ENCODE measurements at places on chromosomes 3 and 15.

GRCh38 chr15:60344461-60344860, 53.3 kb downstream of the ANXA2 start:
- no peak for DNase-seq

- no peak for DNase-seq
Observed at GRCh38 chr3:34189133-34189532, 390.7 kb downstream of the PDCD6IP start.

- no peak for DNase-seq
Observed at GRCh38 chr3:78405745-78406144, 1362.1 kb downstream of the ROBO1 start.

DNA sequence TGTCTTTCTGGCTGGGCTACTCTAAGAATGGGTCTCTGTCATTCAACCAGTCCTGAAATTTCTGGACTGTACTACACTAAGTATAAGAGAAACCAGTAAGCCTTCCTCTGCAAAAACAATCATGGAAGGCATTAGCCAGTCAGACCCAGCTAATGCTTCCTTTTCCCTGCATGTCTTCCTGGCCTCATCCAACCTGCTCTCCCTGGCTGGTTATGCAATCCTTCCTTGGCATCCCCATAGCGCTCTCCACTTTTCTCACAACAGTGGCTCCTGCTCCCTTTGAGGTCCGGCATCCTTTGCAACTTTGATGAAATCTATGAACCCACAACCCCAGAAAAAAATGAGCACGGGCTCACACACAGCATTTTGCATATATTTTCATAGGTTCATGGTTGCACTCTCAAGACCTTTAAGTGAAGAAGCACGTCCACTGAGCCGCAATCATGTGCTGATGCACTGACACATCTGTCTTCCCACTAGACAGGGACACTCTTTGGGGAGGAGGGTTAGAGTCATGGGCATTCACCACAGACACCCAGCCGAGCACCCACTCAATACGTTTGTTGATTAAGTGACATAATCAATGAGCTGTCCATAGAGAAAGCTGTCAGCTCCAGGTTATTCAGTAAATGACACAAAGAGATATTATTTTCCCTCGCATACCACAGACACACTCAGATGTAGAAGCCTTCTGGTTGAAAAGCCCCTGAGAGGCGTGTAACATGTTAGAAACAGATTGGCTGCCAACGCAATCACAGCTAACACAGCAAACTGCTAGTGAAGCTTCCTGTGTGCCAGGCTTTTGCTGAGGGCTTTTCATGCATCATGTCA, 66.7 kb downstream of the PLD1 start:
- no peak for DNase-seq

DNA sequence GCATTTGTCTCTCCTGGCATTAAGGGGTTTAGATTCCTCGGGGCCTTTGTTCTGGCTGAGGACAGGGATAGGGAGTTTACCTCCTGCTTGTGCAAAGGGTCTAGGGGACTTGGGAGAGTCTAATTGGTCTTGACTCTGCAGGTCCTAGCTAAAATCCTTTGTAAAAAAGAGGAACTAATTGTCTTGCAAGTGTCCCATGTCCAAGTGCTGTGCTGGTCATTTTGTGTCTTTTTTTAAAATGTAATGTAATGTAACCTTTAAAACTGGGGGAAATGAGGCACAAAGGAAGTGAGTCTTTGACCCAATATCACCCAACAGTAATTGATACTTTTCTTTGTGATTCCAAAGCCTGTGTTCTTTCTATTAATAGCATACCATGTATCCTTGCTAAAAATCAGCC, 14.9 kb upstream of the C3orf80 start:
- DNase-seq: no peak

- no peak for DNase-seq
Observed at GRCh38 chr3:49725906-49726681, 2.3 kb upstream of the GMPPB start.

- DNase-seq: no peak
Observed at GRCh38 chr15:56804938-56805337, 71.6 kb upstream of the ZNF280D start.

DNA sequence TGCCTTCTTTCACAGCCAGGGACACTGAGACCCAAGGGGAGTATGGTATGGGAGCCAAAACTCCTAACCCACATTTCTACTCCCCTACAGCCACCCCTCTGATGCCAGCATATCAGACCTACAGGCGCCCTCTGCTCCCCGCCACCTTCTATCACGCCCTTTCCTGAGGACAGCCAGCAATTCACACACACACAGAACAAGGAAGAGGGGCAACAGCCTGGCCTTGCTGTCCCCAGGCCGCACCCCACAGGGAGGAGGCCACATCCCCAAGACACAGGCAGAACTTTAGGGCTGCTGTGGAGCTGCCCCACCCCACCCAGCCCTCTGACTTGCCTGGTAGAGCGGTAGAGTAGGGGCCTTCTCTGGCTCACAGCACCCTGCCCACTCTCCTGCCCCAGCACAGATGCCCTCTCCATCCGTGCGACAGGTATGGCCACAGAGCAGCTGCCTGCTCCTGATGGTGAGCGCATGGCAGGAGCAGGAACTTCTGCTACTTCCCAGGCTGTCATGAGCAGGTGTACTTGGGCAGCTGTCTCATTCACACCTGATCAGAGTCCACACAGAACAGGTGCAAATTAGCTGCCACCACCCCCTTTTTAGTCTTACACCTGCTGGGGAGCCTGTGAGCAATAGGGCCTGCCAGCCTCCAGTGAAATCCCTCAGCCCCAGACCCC, 33.4 kb downstream of the CCDC33 start:
- no peak for DNase-seq

DNA sequence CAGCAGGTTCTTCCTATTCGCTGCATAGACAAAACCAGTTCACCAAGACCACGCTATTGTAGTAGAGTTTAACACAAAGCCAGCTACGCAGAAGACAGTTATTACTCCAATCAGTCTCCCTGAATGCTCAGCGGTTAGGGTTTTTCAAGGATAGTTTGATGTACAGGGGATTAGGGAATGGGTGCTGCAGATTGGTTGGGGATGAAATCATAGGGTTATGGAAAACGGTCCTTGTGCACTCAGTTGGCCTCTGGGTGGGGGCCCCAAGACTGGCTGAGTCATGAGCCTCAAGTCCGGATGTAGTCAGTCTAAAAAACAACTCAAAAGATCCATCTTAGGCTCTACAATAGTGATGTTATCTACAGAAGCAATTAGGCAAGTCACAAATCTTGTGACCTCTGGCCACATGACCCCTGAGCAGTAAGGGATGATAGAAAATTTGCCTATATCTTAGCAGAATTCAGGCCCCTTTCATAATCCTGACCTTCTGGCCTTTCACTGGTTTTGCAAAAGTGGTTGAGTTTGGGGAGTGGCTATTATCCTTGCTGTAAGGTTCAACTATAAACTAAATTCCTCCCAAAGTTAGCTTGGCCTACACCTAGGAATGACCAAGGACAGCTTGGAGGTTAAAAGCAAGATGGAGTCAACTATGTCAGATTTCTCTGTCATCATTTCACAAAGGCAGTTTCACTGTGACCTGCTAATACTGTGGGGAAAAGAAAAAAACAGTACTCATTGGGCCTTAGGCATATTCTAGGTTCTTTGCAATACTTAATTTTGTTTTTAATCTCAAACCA, 57.7 kb downstream of the LIPC start:
- DNase-seq: no peak

- DNase-seq: no peak
Observed at GRCh38 chr3:115004201-115005140, 142.6 kb downstream of the ZBTB20 start.

GRCh38 chr3:170219850-170220249, 2.4 kb upstream of the PRKCI start:
- DNase-seq: no peak

DNA sequence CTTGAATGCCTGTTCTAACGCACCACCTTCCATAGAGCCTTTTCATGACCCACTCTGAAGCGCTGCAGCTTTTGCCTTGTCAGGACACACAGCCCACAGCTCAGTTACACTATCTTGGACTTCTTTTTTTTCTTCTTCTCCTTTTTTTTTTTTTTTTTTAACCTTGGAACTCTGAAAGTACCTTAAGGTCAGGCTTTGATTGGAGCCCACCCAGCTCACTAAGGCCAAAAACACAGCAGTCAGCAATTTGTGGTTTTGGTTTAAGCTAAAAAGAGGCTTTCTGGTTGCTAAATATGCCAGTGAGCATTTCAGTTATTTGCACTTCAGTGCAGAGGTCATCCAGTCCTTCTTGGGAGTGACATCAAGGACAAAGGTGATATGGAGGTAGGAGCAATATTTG, 1.7 kb downstream of the SLC25A20 start:
- DNase-seq: no peak

GRCh38 chr3:131503320-131503635, 507 bp upstream of the MRPL3 start:
- no peak for DNase-seq

DNA sequence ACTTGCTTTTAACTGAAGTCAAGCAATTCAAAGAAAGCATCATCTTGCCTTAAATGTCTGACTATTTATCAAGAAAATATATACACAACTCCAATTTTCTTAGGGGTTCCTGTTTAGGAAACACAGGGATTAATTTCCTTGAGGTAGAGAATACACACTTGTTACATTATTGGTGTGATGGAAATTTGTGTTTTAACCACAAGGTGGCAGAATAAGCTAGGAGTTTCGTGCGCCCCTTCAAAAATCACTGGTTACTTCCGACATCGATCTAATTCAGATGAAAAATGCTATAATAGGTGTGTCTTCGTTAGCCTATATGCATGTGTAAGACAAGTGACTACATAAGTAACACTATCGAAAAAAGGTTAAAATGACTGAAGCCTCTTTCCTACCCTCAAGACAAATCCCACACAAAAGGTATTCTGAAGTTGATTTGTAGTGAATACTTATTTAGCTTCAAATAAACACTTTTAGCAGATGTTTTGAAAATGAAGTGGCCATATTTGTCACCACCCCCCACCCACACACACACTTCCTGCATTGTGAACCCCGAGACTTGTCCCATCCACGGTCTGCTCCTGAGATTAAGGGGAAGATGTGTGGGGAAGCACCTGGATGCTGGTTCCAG, 246.5 kb downstream of the ROBO1 start:
- DNase-seq: no peak

- DNase-seq: no peak
Observed at GRCh38 chr3:154132777-154133375, 11.7 kb downstream of the ARHGEF26 start.

All from stimulated activated CD8-positive, alpha-beta memory T cell treated with anti-CD3 and anti-CD28 coated beads, Interleukin-7, amount 100 ng/mL, for 24 hours (primary cell).